ENCODE measurements at places on chromosomes 7 and 10.

DNA sequence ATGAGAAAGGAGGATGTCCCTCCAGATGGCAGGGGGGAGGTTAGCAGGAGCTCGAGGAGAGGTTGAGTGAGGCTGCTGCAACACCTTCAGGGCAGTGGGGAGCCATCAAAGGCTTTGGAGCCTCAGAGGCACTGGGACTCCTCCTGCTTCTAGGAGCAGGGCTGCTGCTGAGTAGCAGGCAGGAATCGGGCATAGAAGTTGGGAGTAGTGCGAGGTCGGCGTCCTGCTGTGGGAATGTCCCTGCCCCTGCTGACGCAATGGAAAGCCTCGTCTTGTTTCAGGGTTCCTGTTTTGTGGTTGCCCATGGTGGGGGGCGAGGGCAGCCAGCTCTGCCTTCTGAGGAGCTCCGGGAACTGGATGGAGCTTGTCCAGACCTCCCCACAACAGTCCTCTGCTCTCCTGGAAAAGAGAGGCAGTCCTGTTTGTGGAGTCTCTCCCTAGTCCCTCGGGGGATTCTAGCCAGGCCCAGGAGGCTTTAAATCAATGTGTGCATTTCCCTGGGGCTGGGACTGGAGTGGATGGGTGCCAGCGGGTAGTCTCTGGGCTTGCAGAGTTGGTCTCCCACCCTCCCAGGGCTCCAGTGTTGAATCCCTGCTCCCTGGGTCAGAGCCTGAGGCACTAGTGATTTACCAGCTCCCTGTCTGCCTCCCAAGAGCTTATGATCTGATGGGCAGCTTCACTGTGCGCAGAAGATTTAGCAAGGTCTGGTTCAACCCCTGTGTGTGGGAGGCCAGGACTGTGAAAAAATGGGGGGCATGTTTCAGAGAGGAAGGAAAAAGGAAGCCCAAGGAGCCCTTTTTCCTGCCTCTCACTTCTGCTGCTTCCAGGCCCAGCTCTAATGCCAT lies 98.7 kb upstream of the PPIF start:
- no peak for DNase-seq

DNA sequence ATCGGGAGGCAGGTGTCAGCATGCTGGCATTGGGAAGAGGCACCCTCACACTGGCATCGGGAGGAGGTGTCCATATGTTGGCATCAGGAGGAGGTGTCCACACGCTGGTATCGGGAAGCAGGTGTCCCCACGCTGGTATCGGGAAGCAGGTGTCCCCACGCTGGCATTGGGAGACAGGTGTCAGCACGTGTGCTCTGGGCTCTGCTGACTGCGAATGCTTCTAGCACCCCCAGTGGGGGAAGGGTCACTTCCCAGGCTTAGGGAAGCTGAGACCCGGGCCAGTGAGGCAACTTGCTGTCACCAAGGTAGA lies 92.5 kb upstream of the IKZF1 start:
- DNase-seq, result no peak

- no peak for DNase-seq
Measured at GRCh38 chr10:100319707-100320402, 10.2 kb downstream of the PKD2L1 start.

- no peak for DNase-seq
Measured at GRCh38 chr7:156892081-156892800, 742 bp downstream of the LMBR1 start.

DNA sequence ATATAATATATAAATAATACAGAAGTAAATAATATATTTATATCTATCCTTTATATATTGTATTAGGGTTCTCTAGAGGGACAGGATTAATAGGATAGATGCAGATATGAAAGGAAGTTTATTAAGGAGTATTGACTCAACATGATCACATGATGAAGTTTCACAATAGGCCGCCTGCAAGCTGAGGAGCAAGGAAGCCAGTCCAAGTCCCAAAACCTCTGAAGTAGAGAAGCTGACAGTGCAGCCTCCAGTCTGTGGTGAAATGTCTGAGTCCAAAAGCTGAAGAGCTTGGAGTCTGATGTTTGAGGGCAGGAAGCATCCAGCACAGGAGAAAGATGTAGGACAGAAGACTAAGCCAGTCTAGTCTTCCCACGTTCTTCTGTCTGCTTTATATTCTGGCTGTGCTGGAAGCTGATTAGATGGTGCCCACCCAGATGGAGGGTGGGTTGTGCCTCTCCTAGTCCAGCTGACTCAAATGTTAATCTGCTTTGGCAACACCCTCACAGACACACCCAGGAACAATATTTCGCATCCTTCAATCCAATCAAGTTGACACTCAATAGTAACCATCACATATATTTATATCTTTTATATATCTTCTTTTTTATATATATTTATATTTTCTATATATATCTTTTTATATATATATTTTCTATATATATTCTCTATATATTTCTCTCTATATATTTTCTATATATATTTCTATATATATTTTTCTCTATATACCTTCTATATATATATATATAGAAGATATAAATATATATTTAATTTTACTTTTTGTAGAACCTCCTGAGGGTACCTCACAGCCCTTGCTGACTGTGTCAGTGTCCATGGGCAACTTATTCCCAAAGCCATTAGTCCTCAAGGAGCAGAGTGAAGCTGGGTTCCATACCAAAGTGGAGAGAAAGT lies 24.6 kb upstream of the AKR1B10 start:
- DNase-seq, result no peak

DNA sequence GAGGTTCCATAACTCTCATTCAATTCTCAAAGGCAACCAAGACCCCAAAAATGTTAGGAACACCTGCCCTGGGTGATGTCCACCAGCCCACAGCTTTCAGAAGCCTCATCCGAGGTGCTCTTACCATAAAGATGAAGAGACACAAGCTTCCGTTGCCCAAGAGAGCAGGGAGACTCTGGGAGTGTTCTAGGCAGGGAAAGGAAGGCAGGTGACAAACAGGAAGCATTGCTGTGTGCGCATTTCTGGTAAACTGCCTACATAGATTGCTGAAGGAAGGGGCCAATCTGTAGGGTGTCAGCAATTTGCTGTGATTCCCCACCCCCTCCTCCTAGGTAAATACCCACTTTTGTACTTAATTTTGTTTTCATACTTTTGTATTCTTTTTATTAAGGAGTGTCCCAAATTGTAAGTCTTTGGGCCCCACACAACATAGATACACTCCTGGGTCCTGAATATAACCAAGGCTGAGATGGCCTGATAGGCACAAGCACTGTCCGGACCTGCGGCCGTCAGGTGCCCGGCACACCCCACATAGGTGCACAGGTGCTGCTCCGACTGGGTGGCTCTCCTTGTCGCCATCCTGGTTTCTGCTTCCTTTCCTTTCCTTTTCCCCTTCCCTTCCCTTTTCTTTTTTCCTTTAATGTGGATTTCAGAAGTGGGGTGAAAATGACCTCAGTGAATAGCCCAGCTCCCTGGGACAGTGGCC lies 51.4 kb upstream of the SMNDC1 start:
- no peak for DNase-seq
